Right renal pelvis (tissue), 4 donors: ENCODE measurements at places on chromosomes 1 and 21. TPM values are rescaled to one million over a fixed set of nuclear protein-coding genes. Genes with fewer than 3 reads are reported as not detected.

PMF1 gene
- 87.6 TPM for polyA plus RNA-seq

TP73 gene
- 0.70 TPM for polyA plus RNA-seq

GRCh38 chr1:199918196-199918769 lies 109.2 kb upstream of the NR5A2 start:
- no peak for DNase-seq

- DNase-seq, result no peak
Observed at GRCh38 chr1:209756615-209757445, 977 bp downstream of the TRAF3IP3 start.

FHAD1 gene
- polyA plus RNA-seq, result 2.9 TPM
